ENCODE measurements at places on chromosomes 2 and 18. TPM values are rescaled to one million over a fixed set of nuclear protein-coding genes. Genes with fewer than 3 reads are reported as not detected.

CRYBA2 gene
- total RNA-seq = not detected

APLF gene
- total RNA-seq = 8.4 TPM

ALK gene
- 0.52 TPM for total RNA-seq

DCC gene
- total RNA-seq = under 0.01 TPM

B3GNT7 gene
- 0.52 TPM for total RNA-seq

HAT1 gene
- total RNA-seq = 32.4 TPM

RGPD5 gene
- total RNA-seq = 11.5 TPM

MOGAT1 gene
- total RNA-seq = not detected

C2orf80 gene
- not detected for total RNA-seq

ZNF385B gene
- 1.0 TPM for total RNA-seq

RNU2-63P gene
- not detected for total RNA-seq

GCG gene
- 5.2 TPM for total RNA-seq

FTCDNL1 gene
- total RNA-seq = 1.0 TPM

AQP12B gene
- total RNA-seq = not detected

SP9 gene
- total RNA-seq = not detected

LYG1 gene
- 0.52 TPM for total RNA-seq

TNFRSF11A gene
- 8.9 TPM for total RNA-seq

IL37 gene
- total RNA-seq = not detected

ALLC gene
- not detected for total RNA-seq

OSBPL1A gene
- 33.9 TPM for total RNA-seq

SH3RF3 gene
- total RNA-seq = 2.1 TPM

CPLX4 gene
- total RNA-seq = not detected

DPP4 gene
- total RNA-seq = 24.0 TPM

SPP2 gene
- not detected for total RNA-seq

TUBA3E gene
- total RNA-seq = not detected

KIAA2012 gene
- total RNA-seq = under 0.01 TPM

INHA gene
- not detected for total RNA-seq

ANKRD53 gene
- 0.52 TPM for total RNA-seq

Data from skeletal muscle tissue (tissue), 5 donors.